ENCODE measurements at places on chromosomes 7 and 10. TPM values are rescaled to one million over a fixed set of nuclear protein-coding genes. Genes with fewer than 3 reads are reported as not detected.

Gene KLF14
- total RNA-seq = 0.02 TPM

Gene WASHC2C
- total RNA-seq = 19.3 TPM

Gene CTBP2
- total RNA-seq = 119 TPM

Gene CPA2
- 0.15 TPM for total RNA-seq

Gene CAV2
- total RNA-seq = 168 TPM

Gene SEMA3A
- total RNA-seq = 5.2 TPM

Gene TEX36
- total RNA-seq = not detected

Gene ELFN1
- 0.30 TPM for total RNA-seq

Gene IGF2BP3
- total RNA-seq = 29.7 TPM

Gene OR2A5
- total RNA-seq = not detected

Gene NYAP1
- 6.4 TPM for total RNA-seq

Gene COL26A1
- 0.67 TPM for total RNA-seq

Gene BAG3
- 212 TPM for total RNA-seq

Gene VSTM4
- 0.38 TPM for total RNA-seq

Gene NPFFR1
- total RNA-seq = 0.02 TPM

Gene PDLIM1
- total RNA-seq = 312 TPM

Gene SPACDR
- 0.98 TPM for total RNA-seq

Gene PKD1L1
- 0.23 TPM for total RNA-seq

Gene NUDT5
- 157 TPM for total RNA-seq

Gene VAX1
- 1.5 TPM for total RNA-seq

Gene C7orf57
- 0.35 TPM for total RNA-seq

Gene BTBD16
- 0.43 TPM for total RNA-seq

Gene C10orf105
- not detected for total RNA-seq

Gene CRHR2
- total RNA-seq = 0.05 TPM

Gene LEP
- total RNA-seq = not detected

Gene GPR15LG
- 0.21 TPM for total RNA-seq
